ENCODE measurements at places on chromosomes 1 and 21.

GRCh38 chr21:45747802-45748445 lies 104.4 kb downstream of the PCBP3 start:
- DNase-seq, result no peak

DNA sequence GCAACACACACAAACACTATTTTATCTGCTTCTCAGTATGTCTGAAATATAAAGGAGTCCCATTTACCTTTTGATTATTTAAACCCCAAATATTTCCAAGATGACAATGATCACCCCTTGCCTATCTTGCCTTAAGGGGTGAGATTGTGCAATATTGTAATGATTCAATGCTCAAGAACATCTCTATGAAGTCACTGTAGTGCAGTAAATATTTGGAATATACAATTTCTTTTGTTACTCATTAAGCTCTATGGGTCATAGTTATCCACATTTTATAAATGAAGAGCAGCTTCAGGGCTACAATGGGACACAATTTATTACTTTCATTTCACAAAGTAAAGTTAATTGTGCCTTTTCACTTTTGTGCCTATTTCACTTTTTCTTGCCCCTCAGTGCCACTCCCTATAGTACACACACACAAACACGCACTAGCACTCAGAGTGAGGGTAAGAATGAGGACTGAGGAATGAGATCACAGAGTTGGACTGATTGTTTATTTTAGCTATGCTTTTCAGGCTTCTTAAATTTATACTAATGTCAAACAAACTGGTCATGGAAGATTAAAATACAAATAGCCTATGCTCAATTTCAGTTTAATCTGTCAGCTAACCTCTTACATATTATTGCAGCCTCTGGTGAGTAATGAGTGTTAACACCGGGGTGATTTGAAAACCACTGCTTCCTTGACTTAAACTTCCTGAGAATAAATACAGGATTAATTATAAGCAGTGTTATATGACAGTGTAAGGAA lies 521.0 kb upstream of the B3GALT2 start:
- peak; percentile 18 for DNase-seq

DNA sequence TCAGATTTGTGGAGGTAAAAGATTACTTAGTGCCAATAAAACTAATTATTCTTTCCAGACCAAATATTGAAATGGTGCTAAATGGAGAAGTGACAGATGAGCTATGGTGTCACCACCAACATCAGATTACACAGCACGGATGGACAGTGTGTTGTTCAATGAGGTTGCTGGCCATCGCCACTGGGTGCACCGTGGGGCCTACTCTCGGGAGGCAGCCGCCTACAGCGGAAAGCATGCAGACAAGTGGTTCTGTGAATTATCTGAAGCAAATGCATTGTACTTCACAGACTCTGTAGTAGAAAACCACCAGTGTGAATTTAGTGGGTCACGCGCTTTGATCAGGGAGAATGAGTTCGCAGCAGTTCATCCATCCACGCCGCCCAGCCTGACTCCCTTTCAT lies 42.3 kb downstream of the GNG4 start:
- DNase-seq, result no peak

DNA sequence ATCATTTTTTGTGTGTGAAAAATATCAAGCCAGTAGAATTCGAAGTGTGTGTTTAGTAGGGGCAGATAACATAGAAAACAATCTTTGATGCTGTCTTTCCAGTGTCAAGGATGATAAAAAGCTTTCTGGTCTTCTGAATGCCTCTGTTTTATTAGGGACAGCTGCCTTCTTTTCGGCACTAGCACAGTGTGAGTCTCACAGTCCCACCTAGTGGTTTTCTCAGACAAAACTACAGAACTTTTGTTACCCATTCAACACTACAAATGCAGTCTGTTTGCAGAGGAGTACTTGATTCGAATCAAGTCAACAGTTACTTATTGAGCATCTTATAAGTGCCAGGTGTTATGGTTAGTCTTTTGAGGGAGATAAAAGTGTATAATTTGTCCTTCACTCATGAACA lies 30.6 kb upstream of the MCOLN3 start:
- no peak for DNase-seq

All from non-pigmented ciliary epithelial cell (primary cell).